CD8-positive, alpha-beta T cell (primary cell): ENCODE measurements at places on chromosomes 13 and 19.

DNA sequence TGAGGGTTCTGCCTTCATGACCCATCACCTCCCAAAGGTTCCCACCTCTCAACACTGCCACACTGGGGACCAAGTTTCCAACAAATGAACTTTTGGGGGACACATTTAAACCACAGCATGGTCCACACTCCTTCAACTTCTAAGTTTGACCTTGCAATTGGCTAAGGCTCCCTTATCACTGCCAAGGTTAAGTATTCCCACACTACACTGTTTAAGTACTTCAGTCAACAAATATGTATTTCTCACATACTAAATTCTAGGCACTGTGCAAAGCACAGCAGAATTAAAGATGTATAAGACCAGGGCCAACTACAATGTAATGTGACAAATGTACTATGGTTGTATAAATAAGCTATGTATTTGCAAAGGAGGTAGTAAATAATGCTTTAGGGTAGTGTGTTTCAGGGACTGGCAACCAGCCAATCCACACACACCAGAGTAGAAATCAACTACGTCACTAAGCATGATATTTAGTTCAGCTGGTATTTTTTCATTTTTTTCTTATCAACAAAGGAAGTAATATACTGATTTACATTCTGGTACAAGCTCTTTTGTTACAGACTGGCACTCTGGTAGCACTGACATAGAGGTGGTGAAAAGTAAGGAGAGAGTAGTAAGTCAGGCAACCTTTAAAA, 12.2 kb downstream of the NUFIP1 start:
- DNase-seq: no peak

DNA sequence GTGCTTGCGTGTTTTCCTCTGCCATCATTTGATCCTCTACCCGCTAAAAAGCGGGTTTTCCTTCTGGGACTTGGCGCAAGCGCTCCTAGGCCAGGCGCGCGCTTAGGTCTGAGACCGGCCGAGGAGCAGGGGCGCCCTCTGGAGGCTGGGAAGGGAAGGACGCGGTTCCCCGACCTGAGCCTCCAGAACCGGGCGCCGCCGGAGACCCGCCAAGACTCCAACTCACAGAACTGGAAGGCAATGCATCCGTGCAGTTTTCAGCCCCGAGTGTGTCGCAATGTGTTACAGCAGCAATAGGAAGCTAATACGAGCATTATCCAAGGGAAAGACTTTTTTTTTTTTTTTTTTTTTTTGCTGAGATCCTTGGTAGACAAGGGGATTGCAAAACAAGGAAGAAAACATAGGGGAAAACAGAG, 190.9 kb downstream of the COL4A1 start:
- peak; percentile 32 for DNase-seq

DNA sequence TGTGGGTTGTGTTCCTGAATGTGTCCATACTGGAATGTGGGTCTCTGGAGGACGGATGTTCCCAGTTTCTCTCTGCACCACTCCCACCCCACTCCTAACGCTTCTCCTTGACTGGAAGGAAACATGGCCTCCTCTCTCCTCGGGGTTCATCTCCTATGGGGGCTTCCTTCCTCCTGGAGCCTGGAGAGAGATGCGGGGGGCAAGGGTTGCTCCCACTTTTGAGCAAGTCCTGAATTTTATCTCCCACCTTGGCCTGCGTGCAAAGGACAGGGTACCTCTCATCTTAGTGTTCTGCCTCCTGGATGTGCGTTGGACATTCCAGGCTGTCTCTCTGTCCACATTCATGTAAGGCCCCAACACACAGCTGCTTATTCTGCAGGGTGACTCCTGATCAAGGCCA, 52.5 kb upstream of the UQCRFS1 start:
- no peak for DNase-seq

GRCh38 chr19:17245535-17245984, at the start of gene NR2F6:
Gene NR2F6, minus strand, starts transcription at chr19:17245919. Its CDS starts 699 bp downstream, at chr19:17245220.
- no peak for DNase-seq

- no peak for DNase-seq
Observed at GRCh38 chr13:44410328-44410859, 36.8 kb downstream of the SERP2 start.

GRCh38 chr19:33048806-33049676, 15.6 kb downstream of the RHPN2 start:
- no peak for DNase-seq

DNA sequence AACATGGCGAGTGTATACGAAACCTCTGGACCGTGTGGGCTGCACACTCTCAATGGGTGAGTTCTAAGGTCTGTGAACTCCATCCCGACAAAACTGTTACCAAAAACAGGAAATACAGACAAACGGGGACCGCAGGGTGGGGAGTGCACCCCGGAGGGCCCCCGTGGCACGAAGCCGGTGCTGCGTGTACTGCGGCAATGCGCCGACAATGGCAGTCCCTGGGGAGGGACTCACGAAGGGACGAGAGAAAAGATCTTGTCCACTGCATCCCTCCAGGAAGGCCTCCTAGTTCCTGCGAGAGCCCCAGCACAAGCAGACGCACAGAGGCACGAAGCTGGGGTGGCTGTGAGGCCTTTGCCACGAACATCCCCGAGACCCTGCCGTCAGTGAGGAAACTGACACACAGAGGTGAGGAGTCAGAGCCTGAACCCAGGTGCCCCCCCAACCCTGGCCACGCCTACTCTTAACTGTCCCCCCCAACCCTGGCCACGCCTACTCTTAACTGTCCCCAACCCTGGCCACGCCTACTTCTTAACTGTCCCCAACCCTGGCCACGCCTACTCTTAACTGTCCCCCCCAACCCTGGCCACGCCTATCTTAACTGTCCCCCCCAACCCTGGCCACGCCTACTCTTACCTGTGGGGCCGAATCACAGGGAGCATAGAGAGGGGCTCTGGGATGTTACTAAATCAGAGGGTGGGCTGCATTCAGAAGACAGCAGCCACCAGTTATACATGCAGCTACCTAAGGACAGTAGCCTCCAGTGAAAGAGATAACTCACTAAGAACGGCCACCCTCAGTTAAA, 4.2 kb downstream of the MED16 start:
- peak; percentile 62 for DNase-seq

- DNase-seq: no peak
Observed at GRCh38 chr19:1324806-1325567, 39.3 kb downstream of the EFNA2 start.

- DNase-seq: peak; percentile 55
Observed at GRCh38 chr19:13164343-13165161, 14.3 kb downstream of the IER2 start.

- DNase-seq: no peak
Observed at GRCh38 chr13:22154041-22154440, 483.2 kb downstream of the FGF9 start.

GRCh38 chr13:41764558-41764957, 196.4 kb downstream of the VWA8 start:
- DNase-seq: no peak

GRCh38 chr13:105278943-105279381, 1256.5 kb downstream of the EFNB2 start:
- DNase-seq: no peak

DNA sequence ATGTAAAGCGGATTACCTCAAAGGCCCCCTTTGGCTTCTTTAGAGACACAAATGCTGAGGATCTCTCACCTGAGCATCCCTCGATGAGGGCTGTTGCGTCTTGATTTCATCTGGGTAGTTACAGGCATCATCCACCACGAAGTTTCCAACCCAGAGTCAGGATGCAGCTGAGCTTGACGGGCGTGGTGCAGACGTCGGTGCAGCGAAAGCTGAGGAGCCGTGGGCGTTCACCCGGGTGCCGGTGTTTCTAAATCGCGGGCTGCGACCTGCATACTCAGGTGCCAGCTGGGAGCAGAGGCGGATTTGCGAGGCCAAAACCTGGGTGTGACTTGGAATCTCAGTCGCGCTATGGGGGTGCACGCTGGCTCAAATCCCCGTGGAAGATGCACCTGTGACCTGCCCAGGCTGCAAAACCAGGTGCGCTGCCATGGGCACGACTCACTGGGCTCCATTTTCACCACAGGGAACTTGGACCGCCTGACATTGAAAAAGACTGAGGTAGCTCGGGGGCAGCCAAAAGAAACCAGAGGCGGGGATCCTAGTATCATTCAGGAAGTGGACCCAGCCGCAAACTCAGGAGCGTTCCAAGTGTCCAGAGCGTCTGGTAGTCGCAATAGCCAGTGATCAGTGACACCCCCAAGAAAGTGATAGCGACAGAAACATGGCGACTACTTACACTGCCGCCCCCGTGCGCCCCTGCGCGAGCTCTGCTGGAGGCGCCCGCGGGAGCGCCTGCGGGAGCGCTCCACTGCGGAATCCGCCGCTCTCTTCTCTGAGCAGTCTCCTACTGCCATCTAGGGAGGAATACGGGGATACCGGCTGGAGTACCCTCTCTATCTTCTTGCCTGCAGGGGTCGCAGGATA, 36.4 kb upstream of the IGFL4 start:
- DNase-seq: no peak

DNA sequence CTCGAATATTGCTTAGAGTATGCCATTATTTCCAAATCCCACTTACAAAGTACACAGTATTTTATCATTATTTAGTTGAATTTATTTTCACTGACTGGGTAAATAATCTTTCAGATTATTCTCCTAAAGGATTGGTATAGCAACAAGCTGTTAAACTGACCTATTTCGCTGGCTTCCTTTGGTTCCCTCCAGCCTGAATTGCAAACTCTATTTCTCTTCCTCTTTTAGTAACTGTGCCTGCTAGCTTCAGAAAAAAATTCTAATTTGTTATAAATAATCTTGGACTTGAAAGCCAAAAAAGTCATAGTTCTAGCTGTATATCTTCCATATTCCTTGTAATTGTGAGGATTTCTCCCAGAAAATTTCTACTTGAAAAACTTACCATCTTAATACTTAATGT, 15.0 kb upstream of the CCNA1 start:
- no peak for DNase-seq

GRCh38 chr13:59621773-59622172, 542.0 kb downstream of the DIAPH3 start:
- no peak for DNase-seq

DNA sequence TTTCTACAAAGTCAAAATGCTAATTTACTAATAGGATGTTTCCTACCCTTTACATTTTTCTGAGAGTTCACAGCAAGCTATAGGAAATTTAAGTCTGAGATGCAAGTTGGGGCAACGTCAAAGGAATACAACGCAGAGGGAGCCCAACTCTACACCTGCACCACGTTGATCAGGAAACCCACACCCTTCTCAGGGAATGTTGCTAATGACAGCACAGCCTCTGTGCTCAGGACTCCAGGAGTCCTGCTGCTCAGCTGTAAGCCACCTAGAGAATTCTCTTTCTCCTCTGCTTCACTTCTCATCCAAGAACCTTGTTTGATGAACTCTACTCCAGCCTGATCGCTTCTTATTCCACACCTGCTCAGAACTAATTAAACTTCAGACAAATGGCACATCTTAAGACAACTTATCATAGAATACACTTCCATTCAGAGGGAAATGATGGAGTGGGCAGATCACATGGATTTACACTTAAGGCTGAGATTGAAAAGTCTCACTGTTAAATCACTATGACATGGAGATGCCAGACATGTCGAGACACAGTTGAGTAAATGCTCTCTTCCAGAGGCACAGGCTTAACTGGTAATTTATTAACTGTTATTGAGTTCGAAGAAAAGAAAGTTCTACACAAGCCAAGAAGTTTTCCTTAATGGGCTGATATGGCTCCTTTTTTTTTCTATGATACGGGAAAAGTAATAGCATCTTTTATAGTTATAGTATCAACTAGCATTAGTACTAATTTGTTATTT, 811.6 kb upstream of the ARGLU1 start:
- no peak for DNase-seq

- DNase-seq: no peak
Observed at GRCh38 chr13:90438576-90438975, 908.9 kb upstream of the MIR17HG start.

GRCh38 chr19:36805364-36805763, 32.8 kb upstream of the ZNF850 start:
- DNase-seq: no peak

DNA sequence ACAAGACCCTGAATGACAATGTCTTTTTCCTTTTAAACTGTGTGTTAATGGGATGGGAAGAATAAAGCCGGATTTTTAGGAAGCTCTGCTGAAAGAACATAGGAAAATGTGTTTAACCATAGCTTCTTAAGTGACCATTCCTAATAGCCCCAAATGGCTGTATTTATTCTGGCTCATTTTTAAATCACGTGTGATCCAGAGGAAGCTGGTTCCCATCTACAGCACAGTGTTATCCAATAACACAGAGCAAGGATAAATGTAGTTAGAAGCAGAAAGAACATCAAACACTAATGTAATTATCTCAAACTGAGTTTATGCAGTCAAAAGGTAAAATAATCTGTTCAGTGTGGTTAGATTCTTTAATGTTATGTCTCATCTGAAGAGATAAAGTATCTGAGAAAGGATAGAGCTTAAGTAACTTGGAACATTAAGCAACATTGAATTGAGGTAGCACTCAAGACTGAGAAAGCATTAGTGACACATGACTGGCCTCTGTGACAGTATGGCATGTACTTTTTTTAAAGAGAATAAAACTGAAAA, 853.3 kb downstream of the GPC5 start:
- DNase-seq: no peak

DNA sequence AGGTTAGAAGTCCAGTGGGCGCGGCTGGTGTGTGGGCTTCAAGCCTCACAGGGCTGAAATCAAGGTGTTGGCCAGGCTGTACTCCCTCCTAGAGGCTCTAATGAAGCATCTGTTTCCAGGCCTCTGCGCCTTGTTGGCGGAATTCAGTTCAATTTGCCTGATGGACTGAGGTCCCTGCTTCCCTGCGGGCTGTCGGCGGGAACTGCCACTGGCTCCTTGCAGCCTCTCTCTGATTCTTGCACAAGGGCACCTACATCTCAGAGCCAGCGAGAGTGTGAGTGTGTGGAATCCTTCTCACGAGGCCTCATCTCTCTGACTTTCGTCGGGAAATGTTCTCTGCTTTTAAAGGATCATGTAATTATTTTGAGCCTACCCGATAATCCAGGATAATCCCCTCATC, 128.6 kb downstream of the DLEU7 start:
- no peak for DNase-seq
